ENCODE measurements at places on chromosomes 2 and 18. TPM values are rescaled to one million over a fixed set of nuclear protein-coding genes. Genes with fewer than 3 reads are reported as not detected.

TPO gene
- 11.7 TPM for total RNA-seq

C2orf80 gene
- total RNA-seq: not detected

YPEL5 gene
- total RNA-seq: 44.7 TPM

VWC2L gene
- not detected for total RNA-seq

DYSF gene
- total RNA-seq: 60.8 TPM

TMEM127 gene
- total RNA-seq: 134 TPM

ITPRIPL1 gene
- total RNA-seq: 0.65 TPM

ANKRD30B gene
- total RNA-seq: not detected

ARL5A gene
- total RNA-seq: 54.4 TPM

EFHD1 gene
- total RNA-seq: 9.1 TPM

RFTN2 gene
- 5.0 TPM for total RNA-seq

CNRIP1 gene
- 15.9 TPM for total RNA-seq

TSN gene
- 49.2 TPM for total RNA-seq

LIPG gene
- 0.20 TPM for total RNA-seq

EFEMP1 gene
- total RNA-seq: 25.0 TPM

FEV gene
- not detected for total RNA-seq

MAP3K2 gene
- 26.3 TPM for total RNA-seq

Measured in heart left ventricle (tissue), 16 donors.